ENCODE measurements at places on chromosomes 5 and 9.

DNA sequence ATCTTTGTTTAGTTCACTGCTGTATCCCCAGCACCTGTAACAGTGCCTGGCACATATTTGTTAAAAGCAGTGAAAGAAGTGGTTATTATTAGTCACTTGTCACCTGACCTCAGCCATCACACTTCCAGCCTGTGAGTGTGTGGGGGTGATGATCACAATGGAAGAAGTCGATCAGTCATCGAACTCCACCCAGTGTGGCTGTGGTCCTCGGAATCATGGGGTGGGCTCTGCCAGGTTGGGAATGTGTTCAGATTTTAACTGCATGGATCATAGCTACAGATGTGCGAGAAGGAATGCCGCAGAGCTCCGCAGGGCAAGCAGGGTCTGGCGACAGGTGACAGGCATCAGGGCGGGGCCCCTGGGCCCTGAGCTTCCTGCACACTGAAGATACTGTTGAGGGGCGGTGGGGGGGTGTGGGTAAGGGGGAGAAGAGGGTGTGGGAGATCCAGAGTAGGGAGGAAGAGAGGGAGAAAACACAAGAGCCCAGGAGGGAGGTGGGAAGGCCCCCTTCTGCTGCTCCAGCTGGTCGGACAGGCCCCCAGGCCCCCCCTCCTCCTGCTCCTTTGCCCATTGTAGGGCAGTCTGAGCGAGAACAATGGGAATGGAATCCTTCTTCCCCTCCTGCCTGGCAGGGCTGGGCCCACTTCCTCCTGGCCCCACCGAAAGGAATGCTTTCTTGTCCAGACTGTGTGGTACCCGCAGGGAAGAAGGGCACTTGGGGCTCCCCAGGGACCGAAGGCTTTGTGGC, 89.6 kb downstream of the SPRY4 start:
- DNase-seq: no peak

GRCh38 chr9:93595461-93595860, 19.1 kb downstream of the PHF2 start:
- DNase-seq: no peak

GRCh38 chr5:107428303-107428813, 242.4 kb downstream of the EFNA5 start:
- no peak for DNase-seq

DNA sequence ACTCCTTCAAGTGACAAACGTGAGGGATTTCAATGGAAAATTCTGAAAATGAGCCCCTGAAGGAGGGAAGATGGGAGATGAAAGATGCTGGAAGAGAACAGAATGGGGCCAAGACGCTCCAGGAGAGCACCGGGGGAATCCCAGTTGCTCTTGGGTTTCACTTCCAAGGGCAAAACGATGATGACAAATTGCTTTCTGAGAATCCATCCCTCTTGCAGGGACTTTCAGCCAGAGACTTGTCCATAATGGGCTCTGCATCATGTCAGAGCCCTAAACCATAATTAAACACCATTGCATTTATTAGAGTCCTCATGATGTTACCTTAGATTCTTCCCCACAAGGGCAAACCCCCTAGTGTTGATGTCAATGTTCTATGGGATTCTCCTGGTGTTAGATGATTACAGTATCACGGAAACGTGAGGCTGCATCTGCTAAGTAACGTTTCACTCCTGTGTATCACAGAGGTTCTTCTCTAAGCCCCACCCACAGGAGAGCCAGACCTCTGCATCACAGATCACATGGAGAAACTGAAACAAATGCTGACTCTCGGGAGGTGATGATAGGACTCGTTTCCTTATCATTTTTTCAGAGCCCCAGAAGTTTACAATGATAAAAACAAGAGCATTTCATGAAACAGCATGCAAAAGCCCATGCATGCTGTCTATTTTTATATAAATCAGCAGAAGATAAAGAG, 114.4 kb downstream of the TENT4A start:
- DNase-seq: no peak

- DNase-seq: no peak
Observed at GRCh38 chr5:32013658-32014057, 160.5 kb downstream of the GOLPH3 start.

GRCh38 chr5:122439645-122440044, 127.6 kb downstream of the SNCAIP start:
- no peak for DNase-seq

DNA sequence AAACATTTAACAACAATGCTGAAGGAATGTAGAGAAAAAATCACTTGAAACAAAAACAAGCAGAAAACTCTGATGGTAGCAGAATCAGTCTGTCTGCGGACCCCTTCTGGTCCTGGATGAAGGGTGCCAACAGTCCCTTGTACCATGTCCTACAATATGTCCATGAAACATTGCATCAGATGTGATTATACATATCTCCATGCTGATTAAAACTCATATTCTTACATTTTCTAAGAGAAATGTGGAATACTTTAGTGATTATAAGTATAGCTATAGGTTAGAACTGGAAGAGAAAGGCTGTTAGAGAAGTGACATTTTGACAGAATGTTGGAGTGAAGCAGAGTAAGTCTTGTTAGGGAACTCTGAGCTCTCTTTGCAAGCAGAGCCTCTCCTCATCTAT, 286.1 kb downstream of the SH3GL2 start:
- DNase-seq: no peak

GRCh38 chr5:73693573-73694061, 67.6 kb downstream of the ARHGEF28 start:
- DNase-seq: no peak

DNA sequence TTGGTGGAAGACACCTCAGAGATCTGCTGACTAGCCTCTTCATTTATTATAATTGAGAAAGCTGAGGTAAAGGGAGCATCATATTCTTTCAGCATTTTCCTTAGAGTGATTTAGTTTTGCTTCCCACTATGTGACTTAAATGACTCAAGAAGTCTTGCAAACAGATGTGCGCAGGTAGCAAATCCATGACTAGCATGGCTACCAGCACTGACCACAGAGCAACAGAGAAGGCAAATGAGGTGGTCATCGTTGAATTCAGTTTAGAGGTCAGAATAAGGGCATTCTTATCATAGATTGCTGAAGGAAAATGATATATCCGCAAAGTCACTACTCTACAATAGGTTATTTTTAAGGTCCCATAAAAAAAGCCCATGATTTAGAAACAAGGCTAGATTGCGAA, 162.2 kb downstream of the PIK3R1 start:
- no peak for DNase-seq

DNA sequence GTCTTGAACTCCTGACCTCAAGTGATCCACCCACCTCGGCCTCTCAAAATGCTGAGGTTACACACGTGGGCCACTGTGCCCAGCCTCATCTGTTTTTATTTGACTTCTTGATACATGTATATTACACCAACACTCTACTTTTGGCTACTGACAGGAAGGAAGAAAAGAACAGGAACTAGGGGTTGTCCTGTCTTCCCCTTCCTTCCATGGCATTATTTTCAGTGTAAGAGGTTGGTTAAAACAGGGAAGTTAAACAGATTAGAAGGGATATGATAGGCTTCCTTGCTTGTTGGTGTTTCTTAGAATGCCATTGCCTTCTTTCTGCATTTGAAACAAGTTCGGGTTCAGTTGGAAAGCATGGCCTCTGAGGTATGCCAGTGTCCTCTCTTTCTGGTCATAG, 312.8 kb downstream of the NDUFS4 start:
- DNase-seq: no peak

GRCh38 chr5:39505363-39505762, 80.6 kb upstream of the DAB2 start:
- DNase-seq: no peak

GRCh38 chr5:159712672-159713071, 203.6 kb upstream of the ADRA1B start:
- DNase-seq: no peak

DNA sequence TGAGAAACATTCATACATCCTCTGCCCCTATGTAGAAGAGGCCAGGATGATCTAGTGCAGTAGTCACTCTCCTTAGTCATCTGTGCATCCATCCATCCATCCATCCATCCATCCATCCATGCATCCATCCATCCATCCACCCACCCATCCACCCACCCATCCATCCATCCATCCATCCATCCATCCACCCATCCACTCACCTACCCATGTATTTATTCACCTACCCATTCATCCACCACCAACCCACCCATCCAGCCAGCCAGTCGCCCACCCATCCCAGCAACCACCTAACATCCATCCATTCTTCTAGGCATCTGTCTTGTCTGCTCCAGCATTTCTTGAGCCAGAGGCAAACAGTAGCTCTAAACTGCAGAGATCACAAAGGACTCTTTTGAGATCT, 87.1 kb downstream of the MSX2 start:
- no peak for DNase-seq

DNA sequence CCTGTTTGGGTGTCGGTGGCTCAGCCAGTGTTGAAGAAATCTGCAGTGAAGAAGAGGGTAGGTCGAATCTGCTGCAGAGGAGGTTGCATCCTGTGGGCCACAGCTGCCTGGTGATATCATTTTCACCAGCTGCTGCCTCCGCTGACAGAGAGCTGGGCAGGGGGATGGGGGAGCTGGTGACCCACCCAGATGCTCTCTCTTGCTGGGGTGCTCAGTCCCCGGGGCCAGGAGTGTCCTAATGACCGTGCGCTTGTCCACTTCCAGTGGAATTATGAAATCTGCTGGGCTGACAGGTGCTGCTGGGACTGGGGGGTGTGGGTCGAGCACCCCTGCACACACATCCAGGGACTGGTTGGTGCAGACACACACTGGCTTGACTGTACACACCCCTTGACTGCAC, 83.2 kb upstream of the IRX4 start:
- DNase-seq: no peak

GRCh38 chr5:163565931-163566608, 60.7 kb downstream of the MAT2B start:
- DNase-seq: peak; percentile 1

DNA sequence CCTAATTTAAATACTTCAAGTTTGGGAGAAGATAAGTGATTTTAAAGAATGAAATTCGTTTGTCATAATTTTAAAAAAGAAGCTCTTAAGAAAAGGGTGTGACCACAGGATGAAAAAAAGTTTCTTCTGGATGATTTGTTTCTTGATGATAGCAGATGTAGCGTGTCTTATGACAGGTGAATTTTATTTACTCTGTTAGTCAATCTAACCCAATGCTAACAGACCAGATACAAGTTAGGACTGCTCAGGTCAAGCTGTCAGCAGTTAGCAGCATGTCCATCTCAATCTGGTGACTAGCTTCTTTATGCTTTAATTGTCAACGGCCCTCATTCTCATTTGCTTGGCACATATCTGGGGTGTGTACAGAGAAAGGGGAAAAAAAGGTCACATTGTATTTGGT, 456.0 kb downstream of the BNC2 start:
- DNase-seq: no peak

DNA sequence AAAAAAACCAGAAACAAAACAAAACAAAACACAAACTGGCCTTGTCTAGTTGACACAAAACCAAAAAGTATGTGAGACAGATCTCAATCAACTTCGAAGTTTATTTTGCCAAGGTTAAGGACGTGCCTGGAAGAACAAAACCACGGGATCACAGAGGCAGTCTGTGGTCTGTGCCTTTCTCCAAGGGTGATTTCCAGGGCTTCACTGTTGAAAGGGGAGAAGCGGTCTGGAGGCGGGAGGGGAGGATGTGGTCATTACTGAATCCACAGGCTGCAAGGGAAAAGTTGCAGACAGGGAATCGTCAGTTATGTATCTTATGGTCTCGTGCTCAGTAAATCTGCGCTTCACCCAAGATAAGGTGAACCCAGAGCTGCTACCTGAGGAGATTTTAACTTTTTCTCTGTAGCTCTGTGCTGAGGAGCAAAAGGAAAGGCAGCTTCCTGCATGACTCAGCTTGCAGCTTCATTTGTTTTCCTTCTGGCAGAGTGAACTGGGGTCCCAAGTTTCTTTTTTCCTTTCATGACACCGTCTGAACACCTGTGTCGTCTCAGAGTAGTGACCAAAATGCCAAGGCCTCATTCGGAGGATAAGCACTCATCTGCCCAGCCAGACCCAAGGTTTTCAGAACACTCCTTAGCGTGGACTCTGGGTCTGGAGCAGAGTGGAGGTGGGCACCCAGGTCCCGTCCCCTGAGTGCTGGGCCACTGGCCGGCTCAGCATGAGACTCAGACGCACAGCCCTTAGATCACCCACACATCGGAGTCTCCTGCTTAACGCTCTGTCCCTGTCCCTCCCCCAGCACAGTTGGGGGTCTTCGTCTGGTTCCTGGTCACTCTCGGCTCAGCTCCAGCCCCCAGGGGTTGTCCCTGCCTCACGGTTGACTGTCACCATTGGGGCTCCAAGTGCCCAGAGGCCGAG, 25.9 kb downstream of the ROPN1L start:
- DNase-seq: no peak

- no peak for DNase-seq
Observed at GRCh38 chr9:114303571-114303970, 19.3 kb upstream of the ORM1 start.

- no peak for DNase-seq
Observed at GRCh38 chr5:132295505-132296411, 1.6 kb downstream of the SLC22A4 start.

- DNase-seq: no peak
Observed at GRCh38 chr5:10702040-10702629, 58.9 kb downstream of the DAP start.

DNA sequence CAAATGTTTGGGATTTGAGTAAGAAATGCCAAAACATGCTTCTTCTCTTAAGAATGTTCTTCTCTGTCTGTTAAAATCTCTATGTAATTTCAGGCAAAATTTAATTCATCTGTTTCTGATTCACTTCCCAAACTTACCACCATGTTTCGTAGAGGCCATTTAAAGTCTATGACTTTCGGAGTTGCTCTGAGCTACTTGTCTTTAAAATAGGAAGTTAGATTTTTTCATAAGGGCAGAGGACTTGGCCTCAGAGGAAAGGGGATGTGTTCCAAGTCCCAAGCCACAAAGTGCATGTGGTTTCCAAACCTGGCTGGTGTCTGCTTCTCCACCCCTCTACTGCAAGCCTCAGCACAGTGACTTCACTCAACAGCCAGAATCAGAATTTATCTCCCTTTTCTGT, 111.3 kb upstream of the ADRA1B start:
- no peak for DNase-seq

- DNase-seq: no peak
Observed at GRCh38 chr5:55800924-55801323, 50.2 kb upstream of the IL31RA start.

- no peak for DNase-seq
Observed at GRCh38 chr5:125503946-125504345, 757.5 kb upstream of the ZNF608 start.

DNA sequence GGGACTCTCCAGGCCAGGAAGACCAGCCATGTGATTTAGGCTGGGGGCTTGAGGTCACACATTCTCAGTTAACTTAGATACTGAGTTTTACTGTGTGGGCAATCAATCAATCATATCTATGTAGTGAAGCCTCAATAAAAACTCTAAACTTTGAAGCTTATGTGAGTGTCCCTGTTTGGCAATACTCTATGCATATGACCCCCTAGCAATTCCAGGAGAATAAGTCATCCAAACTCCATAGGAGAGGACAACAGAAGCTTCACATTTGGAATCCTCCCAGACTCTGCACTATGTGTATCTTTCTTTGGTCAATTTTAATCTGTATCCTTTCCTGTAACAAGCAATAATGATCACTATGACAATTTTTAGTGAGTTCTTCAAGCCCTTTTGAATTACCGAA, 216.8 kb upstream of the RGMB start:
- no peak for DNase-seq

- DNase-seq: no peak
Observed at GRCh38 chr9:95460518-95461164, 56.1 kb downstream of the PTCH1 start.

- DNase-seq: no peak
Observed at GRCh38 chr9:73001860-73002259, 49.0 kb upstream of the ALDH1A1 start.

- no peak for DNase-seq
Observed at GRCh38 chr9:6631207-6631512, 14.4 kb downstream of the GLDC start.
